CD4-positive, alpha-beta T cell treated with Interleukin-12 subunit alpha and Interleukin-12 subunit beta, for 1 hour (primary cell): ENCODE measurements at places on chromosomes 4 and X.

DNA sequence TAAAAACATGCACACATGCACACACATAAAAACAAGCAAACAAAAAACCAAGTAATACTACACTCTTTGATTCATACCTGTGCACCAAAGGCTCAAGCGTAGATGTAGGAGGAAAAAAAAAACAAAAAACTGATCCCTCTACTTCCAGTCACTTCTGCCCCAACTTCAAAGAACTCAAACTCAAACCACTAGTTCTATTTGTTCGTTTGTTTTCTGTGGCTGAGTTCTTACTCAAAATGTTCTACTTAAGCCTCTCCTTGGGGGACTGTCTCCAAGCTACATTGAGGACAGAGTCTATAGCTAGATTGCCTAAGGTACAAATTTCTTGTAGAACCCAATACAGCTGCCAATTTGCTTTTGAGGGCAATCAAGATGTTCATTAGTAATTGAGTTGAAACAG, 171.0 kb upstream of the ATOH1 start:
- no peak for DNase-seq

DNA sequence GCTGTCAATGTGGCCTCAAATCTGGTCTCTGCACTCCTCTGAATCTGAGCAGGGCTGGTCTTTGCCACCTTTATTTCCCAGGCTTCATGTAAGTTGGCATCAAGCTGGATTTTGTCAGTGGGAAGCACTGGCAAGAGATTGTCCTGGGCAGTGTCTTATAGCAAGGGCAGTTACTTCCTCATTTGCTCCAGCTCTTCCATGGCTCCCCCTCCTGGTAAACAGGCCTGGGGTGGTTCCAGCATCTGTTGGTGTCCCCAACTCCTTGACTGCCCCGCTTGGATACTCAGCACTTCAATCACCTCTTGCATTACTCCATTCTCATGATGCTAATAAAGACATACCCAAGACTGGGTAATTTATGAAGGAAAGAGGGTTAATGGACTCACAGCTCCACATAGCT, 15.0 kb upstream of the REST start:
- DNase-seq = no peak

DNA sequence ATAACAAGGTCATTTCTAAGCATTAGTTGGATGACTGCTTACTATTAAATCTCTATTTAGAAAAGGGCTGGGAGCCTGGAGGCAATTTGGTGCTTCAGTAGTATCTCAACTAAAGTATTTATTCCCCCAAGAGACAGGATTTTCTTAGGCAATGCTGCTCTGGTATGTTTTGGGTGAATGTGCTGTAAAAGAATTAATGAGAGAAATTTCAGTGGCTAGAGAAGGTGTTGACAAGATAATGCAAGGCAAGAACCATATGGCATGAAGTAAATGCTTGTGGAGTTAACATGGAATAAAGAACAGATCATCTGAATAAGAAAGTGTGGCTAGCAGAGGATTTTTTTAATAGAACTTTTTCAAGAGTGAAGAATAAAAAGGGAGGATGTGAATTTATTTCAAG, 3.9 kb downstream of the CYP2U1 start:
- DNase-seq = no peak

DNA sequence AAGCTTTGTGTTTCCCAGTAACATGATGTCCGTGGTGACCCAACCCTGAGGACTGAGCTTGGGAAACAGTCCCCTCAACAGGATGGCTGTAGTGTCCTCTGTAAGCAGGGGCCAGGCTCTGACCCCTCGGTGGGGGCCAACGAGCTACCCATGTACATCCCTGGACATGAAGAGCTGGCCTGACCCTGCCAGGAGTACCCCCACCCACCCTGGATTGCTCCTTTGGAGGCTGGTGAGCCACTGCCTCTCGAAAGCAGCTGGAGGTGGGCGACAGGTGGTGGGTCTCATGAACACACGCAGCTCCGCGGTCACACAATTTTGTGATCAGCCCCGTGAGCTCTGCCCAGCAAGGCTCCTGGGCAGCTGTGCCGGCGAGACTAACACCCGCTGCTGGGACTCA, 33.5 kb downstream of the NSG1 start:
- no peak for DNase-seq

DNA sequence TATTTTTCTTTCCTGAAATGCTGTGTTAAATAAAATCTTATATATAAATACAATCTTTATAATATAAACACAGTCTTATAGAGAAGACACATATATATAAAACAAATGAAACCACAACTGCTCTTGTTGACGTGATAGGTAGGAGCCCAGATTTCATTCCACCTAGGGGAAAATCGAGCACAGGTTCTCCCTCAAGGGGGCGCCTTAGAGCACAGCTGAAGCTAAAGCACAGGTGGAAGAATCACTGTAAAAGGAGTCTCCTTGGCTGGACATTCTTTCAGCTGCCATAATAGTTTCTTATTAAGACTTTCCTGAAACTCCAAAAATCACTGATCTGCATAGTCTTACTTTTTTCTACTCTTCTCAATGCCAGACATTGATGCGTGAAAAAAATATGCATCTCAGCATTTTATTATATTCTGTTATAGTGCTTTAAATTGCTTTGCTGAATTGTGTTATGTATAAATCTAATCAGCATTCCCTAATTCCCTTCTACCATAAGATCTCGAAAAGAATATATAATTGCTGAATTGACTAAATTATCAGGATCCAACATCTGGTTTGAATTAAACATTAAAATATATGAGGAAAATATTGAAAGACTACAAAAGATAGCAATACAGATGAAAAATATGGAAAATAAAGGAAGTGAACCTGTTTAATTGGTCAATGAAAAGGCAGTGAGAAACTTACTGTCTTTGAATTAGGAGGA, 25.5 kb upstream of the RXFP1 start:
- peak; percentile 5 for DNase-seq

GRCh38 chrX:154025230-154025629, 5.5 kb upstream of the IRAK1 start:
- DNase-seq = no peak

- no peak for DNase-seq
These were observed 69.5 kb downstream of the DHX15 start for GRCh38 chr4:24514808-24515207.

- DNase-seq = no peak
These were observed 8.7 kb downstream of the GUCY2F start for GRCh38 chrX:109472939-109473735.

DNA sequence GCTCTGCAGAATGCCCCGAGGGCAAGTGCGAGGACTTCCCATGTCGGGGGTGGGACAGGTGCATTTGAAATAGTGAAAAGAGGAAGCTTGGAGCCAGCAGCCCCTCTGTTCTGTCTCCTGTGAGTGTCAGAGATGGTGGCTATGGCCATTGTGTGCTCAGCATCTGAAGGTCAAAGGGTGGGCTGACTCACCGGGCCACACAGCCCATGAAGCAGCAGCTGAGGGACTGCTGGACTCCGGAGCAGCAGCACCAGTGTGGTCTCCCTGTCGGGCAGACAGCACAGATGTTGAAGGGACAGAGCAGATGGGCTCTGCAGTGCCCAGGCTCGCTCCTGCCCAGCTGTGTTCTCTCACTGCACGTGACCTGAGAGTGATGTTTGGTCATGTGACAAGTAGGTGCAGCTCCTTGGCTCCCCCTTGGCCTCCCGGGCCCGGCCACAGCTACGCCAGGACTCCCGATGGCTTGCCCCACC, 53.5 kb downstream of the TBC1D14 start:
- no peak for DNase-seq

DNA sequence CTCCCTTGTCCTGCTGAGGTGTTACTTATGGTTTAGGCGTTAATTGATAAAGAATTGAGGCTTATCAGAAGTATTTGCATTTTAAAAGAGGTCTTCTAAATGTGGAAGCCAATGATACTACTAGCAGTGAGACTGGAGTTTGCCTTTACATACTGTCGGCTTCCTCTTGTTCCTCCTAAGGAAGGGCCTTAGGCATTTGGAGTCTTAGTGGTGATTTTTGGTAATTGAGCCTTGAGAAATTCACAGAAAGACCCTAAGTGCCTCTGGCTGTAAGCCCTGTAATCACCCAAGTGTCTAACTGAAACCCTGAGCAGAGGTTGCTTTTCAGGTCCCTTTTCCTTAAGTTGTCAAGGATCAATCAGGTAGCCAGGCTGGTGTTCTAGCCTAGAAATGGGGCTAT, 14.8 kb downstream of the IL13RA1 start:
- no peak for DNase-seq

DNA sequence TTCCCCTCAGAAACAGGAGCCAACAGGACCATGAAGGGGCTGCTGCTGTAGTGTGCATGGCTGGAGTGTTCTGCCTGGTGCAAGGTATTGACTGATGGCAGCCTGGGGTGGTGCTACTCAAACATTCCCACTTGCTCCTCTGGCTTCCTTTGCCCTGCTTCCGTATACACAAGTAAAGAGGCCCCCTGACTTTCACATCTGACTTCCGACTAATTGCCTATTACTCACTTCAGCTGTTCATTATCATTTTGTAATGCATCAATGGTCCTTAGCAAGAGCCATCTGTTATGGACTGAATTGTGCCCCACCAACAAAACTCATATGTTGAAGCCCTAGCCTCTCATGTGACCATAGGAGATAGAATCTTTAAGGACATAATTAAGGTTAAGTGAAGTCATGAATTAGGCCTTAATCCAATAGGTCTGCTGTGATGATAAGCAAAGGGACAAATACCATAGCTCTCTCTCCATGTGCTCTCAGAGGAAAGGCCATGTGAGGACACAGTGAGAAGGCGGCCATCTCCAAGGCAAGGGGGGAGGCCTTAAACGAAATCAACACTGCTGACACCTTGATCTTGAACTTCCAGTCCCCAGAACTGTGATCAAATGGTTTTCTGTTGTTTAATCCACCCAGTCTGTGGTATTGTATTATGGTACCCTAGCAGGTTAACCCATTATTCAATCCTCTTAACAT, 122.5 kb upstream of the CLNK start:
- no peak for DNase-seq

DNA sequence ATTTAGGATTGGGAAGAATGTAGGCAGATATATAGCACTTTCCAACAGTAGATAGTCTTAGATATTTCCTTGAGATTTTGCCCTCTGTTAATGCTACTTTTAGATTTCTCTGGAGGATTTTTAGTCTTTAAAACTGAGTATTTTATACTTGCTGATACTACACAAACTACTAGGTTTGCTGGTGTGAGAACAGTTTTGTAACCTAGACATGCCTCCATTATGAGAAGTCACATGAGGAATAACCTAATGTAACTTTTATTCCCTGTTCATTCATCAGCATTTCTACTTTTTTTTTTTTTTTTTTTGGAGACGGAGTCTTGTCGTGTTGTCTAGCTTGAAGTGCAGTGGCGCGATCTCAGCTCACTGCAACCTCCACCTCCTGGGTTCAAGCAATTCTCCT, 137.2 kb downstream of the RAPGEF2 start:
- no peak for DNase-seq

DNA sequence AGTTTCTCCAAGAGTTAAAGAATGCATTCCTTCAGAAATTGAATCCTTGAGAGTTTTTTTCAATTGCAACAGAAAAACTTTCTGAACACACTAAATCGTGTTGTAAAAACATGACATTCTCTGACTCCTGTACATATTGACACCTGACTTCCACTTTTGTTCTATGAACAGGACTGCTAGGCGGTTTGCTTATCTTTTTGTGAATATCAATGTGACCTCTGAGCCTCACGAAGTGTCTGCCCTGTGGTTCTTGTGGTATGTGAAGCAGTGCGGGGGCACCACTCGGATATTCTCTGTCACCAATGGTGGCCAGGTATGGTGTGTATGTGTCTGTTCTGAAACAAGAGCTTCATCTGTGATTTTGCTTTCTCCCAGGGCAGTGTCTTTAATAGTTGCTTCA, 71.9 kb downstream of the MAOA start:
- DNase-seq = no peak

DNA sequence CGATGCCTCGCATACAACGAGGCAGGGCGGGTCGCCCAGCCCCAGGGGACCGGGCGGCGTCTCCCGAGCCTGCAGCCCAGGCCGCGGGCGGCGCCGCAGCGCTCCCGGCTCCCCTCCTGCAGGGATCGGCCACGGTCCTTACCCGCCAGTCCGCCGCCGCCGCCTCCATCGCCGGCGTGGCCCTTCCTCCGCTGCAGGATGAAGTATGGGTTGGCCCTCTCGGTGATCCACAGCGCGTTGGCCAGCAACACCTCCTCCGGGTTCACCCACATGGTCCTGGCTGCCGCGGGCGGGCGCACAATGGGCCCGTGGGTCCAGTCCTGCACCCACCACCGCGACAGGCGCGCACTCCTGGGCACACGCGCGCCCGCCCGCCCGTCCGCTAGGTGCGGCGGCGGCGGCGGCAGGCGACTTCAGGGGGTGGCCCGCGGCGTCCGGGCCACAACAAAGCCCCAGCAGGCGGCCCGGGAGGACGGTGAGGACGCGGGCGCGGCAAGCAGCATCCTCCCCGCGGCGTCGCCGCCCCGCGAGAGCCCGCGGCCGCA, 339 bp downstream of the TBC1D9 start:
- no peak for DNase-seq

DNA sequence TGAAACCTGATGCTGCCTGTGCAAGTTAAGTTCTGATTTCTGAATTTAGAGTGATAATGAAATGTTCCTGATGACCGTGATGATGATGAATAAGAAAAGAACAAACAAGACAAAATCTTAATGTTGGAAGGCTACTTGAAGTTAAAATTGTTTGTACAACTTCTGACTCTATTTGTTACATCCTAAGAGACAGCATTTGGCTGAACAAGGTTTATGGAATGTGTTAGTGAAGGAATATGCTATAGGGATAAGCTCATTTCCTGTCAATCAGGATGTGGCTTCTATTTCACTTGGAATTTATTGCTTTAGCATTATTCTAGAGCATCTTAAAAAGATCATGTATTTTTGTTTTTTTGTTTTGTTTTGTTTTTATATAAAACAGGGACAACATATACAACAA, 267.5 kb downstream of the FAT4 start:
- DNase-seq = no peak

DNA sequence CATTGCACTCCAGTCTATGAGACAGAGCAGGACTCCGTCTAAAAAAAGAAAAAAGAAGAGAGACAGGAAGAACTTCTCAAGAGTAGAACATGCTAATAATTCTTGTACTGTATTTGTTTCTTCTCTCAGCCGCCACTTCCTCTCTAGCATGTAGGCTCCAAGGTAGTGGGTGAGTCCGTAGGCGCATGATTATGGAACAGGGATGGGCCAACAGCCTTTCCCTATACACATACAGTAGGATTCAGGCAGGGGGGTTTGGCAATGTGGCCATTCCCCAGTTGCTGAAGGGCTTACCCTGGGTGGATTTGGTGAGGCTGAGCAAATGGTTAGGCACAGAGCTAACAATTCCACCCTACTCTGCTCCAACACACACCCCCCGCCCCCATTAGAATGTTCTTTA, 35.0 kb upstream of the APLN start:
- DNase-seq = no peak

DNA sequence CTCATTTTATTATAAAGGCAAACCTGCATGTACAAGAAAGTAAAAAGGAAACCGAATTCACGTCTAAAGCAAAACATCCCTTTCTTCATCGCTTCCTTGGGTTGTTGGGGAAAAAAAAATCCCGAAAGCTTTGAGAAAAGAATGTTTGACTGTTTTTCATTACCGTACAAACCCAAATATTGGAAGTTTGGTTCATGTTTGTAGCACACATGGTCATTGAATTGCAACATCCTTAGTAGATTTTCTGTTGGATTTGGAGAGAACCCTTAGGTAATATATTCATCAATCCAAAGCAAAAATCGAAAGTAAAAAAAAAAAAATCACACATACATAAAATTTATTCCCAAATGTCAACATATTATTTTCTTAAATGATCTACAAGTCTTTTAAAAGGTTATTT, 420.3 kb downstream of the MAPK10 start:
- DNase-seq = no peak
